ENCODE measurements at places on chromosomes 5 and 9. TPM values are rescaled to one million over a fixed set of nuclear protein-coding genes. Genes with fewer than 3 reads are reported as not detected.

GRCh38 chr9:136312436-136312835 is 8.5 kb upstream of the CCDC187 start:
- H3K4me3 ChIP-seq: no peak overlapping the region
- H3K27me3 ChIP-seq: peaks cover 25% of the 10 kb centered on the region
- no peak for DNase-seq
- H3K36me3 ChIP-seq: no peaks in the 10 kb centered on the region
- no peaks in the 10 kb centered on the region for H3K4me1 ChIP-seq

DNA sequence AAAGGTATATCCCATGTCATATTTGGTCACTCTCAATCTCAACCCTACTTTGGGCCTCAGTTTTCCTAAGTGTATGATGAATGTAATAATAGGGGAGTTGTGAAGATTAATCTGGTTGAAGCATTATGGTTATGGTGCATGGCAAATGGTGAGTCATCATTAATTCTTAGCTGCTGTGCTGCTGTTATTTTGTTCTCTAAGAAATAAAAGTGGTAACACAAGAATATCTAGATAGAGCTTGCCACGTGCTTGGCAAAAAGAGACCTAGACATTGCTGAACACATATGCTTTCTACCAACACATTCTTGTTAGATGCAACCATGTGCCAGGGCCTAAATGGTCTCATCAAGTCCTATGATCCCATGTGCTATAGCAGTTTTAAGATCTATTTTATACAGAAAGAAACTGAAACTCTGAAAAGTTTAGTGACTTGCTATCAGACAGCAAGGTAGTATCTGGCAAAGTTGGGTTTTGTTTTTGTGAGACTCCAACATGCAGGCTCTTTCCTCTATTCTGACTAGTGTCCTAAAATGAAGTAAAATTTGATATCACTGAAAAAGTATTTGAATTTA is 699.9 kb upstream of the MEF2C start:
- H3K4me3 ChIP-seq: no peak overlapping the region
- no peak overlapping the region for H3K27ac ChIP-seq
- DNase-seq: no peak
- H3K36me3 ChIP-seq: no peaks in the 10 kb centered on the region

GRCh38 chr5:179319741-179320281 is 25.4 kb downstream of the ADAMTS2 start:
- no peak overlapping the region for H3K4me3 ChIP-seq
- H3K4me1 ChIP-seq: peaks cover 6% of the 10 kb centered on the region
- peak; percentile 63 for DNase-seq
- no peaks in the 10 kb centered on the region for H3K36me3 ChIP-seq
- no peaks in the 10 kb centered on the region for H3K27me3 ChIP-seq
- no peak overlapping the region for H3K27ac ChIP-seq

SPINK13 gene
- total RNA-seq: not detected

GRCh38 chr5:13629218-13629617 is 315.3 kb downstream of the DNAH5 start:
- H3K4me3 ChIP-seq: no peak overlapping the region
- H3K27me3 ChIP-seq: no peaks in the 10 kb centered on the region
- no peaks in the 10 kb centered on the region for H3K4me1 ChIP-seq

CARD9 gene
- 2.1 TPM for total RNA-seq

DNA sequence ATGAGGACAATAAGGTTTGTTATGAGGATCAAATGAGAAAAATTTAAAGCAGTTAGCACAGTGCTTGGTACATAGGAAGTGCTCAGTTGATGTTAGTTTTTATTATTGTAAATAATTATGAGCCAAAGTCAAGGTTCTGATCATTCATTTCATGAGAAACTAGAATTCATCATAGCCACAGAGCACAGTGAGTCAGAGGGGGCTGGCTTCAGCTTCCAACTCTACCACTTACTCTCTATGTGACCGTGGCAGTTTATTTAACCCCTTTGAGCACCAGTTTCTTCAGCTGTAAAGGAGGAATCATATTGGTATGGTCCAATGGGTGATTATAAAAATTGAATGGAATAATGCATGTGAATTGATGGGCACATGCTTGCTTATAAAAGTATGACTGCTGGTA is 39.4 kb downstream of the KLHL3 start:
- no peak overlapping the region for H3K4me3 ChIP-seq
- no peaks in the 10 kb centered on the region for H3K27me3 ChIP-seq
- no peaks in the 10 kb centered on the region for H3K36me3 ChIP-seq

- peaks cover 9% of the 10 kb centered on the region for H3K27me3 ChIP-seq
- H3K27ac ChIP-seq: peak overlapping the region; percentile 54
- no peaks in the 10 kb centered on the region for H3K36me3 ChIP-seq
Observed at GRCh38 chr5:76401801-76402250, 1.3 kb upstream of the IQGAP2 start.

DNA sequence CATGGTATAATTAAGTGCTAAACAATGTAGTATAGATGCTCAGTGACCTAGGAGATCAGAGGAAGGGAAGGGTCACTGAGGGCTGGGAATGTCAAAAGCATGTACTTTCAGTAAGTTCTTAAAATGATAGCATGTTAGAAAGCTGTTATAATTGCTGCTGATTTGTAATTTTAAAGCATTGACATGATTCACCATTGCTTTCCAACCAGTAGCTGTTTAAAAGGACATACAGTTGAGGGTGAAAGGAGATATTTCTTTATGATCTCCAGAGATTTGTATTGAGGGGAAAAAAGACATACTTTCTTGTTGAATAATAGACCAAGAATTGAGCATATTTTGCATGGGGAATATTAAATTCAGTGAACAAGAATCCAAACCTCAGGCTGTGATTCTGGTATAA is 1.2 kb upstream of the SLC1A3 start:
- no peak for DNase-seq
- no peaks in the 10 kb centered on the region for H3K27me3 ChIP-seq
- no peaks in the 10 kb centered on the region for H3K36me3 ChIP-seq
- H3K4me3 ChIP-seq: no peak overlapping the region
- H3K4me1 ChIP-seq: peaks cover 6% of the 10 kb centered on the region
- no peak overlapping the region for H3K27ac ChIP-seq

DNA sequence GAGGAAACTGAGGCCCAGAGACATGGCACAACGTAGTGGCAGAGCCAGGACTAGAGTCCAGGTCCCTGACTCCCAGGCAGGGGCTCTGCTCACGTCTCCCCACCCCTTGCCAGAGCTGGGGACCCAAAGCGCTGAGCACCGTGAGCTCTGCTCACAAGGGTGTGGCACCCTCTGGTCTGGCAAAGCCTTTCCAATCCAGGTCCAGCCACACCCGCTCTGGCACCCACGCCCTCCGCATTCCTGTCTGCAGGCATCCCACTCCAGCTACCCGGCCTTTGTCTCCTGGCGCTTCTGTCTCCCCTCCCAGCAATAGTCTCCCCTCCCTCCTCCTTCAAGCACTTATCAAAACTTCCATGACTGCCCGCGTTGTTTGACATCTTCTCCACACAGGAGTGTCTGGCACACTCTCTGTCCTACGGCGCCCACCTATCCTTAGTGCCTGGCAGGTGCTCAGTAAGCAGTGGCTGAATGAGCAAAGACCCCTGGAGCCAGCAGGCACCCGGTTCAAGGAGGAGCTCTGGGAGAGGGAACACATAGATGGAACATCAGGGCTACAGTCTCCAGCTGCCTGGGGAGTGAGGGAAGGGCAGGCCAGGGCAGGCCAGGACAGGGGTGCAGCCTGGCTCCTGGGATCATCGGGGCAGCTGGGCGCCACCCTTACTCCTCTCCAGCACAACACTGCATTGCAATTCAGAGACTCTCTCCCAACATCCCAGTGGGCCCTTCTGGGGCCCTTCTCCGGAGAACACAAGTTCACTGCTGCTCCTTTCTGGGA is 12.0 kb downstream of the HIGD2A start:
- peaks cover 2% of the 10 kb centered on the region for H3K4me1 ChIP-seq
- no peaks in the 10 kb centered on the region for H3K27me3 ChIP-seq
- DNase-seq: peak; percentile 59
- H3K27ac ChIP-seq: no peak overlapping the region
- no peaks in the 10 kb centered on the region for H3K36me3 ChIP-seq

- no peak for DNase-seq
- no peaks in the 10 kb centered on the region for H3K4me1 ChIP-seq
- no peak overlapping the region for H3K4me3 ChIP-seq
- H3K27ac ChIP-seq: no peak overlapping the region
- no peaks in the 10 kb centered on the region for H3K27me3 ChIP-seq
Observed at GRCh38 chr5:63111891-63112290, 533.3 kb downstream of the LRRC70 start.

SCGB3A2 gene
- not detected for total RNA-seq

FRMD3 gene
- 8.6 TPM for total RNA-seq

PCDHB10 gene
- 5.8 TPM for total RNA-seq

DNA sequence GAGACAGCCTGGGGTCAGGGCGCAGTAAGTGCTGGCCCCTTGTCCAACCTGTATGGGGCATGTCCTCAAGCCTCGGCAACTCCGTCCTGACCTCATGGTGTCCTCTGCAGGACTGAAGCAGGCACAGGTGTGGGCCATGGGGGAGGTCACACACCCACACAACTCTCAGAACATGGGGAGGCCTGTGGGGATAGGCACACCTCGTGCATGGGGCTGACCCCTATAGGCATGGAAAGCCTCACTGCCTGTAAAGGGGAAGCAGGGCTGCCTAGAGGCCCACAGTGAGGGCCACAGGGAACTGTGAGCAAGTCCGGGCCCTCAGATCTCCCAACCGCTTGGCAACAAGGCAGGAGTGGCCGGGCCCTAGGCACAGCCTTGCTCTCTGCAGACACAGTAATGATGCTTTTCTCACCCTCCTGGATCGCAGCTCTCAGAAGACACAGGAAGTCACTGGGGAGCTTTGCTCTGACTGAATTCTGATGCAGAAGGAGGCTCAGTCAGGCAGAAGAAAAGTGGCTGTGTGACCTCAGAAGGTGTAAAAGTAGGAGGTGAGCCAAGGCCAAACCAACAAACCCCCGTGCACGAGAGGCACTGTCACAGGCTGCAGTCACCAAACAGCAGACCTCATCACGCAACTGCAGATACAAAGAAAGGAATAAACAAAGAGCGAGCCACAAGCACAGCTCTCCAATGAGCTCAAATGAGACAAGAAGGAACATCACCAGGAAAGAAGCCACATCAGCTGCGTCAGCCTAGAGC is 5.4 kb downstream of the IPPK start:
- no peaks in the 10 kb centered on the region for H3K4me1 ChIP-seq
- H3K27ac ChIP-seq: no peak overlapping the region
- H3K4me3 ChIP-seq: no peak overlapping the region
- no peaks in the 10 kb centered on the region for H3K27me3 ChIP-seq
- no peak for DNase-seq
- H3K36me3 ChIP-seq: peaks cover 4% of the 10 kb centered on the region

- no peaks in the 10 kb centered on the region for H3K4me1 ChIP-seq
- DNase-seq: no peak
- H3K4me3 ChIP-seq: no peak overlapping the region
- H3K36me3 ChIP-seq: no peaks in the 10 kb centered on the region
Observed at GRCh38 chr5:173706700-173707099, 90.2 kb upstream of the BOD1 start.

DNA sequence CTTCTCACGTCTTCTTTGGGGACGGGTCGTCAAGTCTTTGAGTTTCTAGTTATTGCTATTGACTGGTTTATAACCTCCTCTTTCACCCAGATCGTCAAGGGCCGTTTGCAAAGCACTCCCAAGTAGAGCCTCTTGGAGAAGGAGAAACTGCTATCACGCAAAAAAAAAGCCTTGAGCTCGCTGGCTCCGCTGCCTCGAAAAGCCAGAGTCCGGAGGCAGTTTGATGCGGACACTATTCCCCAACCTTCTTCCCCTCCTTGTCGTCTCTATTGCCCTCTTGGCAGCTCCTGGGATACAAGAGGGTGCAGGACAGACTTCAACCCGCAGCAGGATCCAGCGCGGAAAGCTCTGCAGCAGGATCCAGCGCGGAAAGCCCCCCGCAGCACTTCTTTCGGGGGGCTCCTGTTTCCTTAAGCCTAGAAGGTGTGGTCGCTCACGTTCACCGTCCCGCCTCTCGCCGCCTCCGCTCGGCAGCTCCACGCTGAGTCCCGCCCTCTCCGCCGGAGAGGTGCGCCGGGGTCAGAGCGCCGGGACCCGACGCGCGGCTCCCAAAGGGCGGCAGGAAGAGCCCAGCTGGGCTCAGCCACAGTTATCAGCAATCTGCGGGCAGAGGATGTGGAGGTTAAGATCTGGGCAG is at the start of gene PCDHAC1:
PCDHAC1 (plus strand) TSS at position 494 of the 637 bp plus-strand sequence. CDS start 594 bp downstream, outside the sequence.
- DNase-seq: no peak
- no peaks in the 10 kb centered on the region for H3K36me3 ChIP-seq
- no peaks in the 10 kb centered on the region for H3K27me3 ChIP-seq
- H3K4me3 ChIP-seq: peak within 1 kb of the TSS; percentile 55

OR2K2 gene
- not detected for total RNA-seq

GRCh38 chr5:134524826-134525682 is at the start of gene JADE2:
Gene JADE2 (plus strand): TSS chr5:134525670. CDS start chr5:134535858, 10,188 bp downstream.
- H3K4me1 ChIP-seq: no peaks in the 10 kb centered on the region
- H3K36me3 ChIP-seq: no peaks in the 10 kb centered on the region
- H3K27ac ChIP-seq: peak within 1 kb of the TSS; percentile 97

SLC25A25 gene
- total RNA-seq: 12.7 TPM

PCDHB13 gene
- total RNA-seq: 5.7 TPM

- H3K4me1 ChIP-seq: no peaks in the 10 kb centered on the region
- H3K36me3 ChIP-seq: no peaks in the 10 kb centered on the region
- peak within 1 kb of the TSS; percentile 74 for H3K27ac ChIP-seq
- peak; percentile 91 for DNase-seq
- H3K4me3 ChIP-seq: peak within 1 kb of the TSS; percentile 85
- H3K27me3 ChIP-seq: no peaks in the 10 kb centered on the region
Observed at GRCh38 chr5:94618493-94619328, at the start of the genes KIAA0825 and SLF1. Gene KIAA0825 (minus strand): TSS chr5:94618604. CDS start chr5:94537126, 81,478 bp downstream. Gene SLF1 (plus strand): TSS chr5:94618669. CDS start chr5:94628811, 10,142 bp downstream.

GRCh38 chr5:83227611-83228010 is 150.3 kb downstream of the XRCC4 start:
- H3K4me1 ChIP-seq: no peaks in the 10 kb centered on the region
- no peaks in the 10 kb centered on the region for H3K27me3 ChIP-seq
- DNase-seq: no peak

INSYN2B gene
- total RNA-seq: 0.27 TPM

- H3K4me1 ChIP-seq: peaks cover 7% of the 10 kb centered on the region
- H3K27me3 ChIP-seq: no peaks in the 10 kb centered on the region
- H3K27ac ChIP-seq: no peak overlapping the region
- no peak overlapping the region for H3K4me3 ChIP-seq
- no peak for DNase-seq
Observed at GRCh38 chr9:99472240-99472915, 250.3 kb downstream of the SEC61B start.

DNA sequence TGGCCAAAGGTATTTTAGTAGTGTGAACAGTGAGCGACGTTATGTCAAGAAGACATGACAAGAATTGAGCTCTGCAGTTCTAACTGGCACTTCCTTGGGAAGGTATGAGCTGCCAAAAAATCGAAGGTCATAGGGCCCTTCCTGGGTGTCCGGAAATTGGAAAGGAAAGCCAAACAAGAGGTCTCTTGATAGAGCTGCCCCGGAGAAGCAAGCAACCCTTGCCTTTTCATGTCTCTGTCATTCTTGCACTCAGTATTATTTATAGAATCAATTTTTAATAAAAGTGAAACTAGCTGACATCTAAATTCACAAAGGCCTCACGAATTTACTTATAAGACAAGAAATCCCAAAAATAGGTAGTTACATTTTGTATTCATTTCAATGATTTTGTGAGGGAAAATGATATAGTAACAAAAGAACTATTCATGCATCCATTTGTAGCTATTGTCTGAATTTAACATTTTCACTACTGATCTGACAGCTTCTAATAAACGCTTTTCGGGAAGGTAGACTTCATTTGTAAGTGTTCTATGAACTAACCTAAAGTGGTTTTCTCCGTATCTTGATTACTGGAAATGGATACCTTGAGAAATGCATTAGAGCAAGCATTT is 113.8 kb upstream of the VCAN start:
- H3K36me3 ChIP-seq: no peaks in the 10 kb centered on the region
- no peak for DNase-seq

SPATA31A3 gene
- not detected for total RNA-seq

SUSD3 gene
- total RNA-seq: 1.9 TPM
